ENCODE measurements at places on chromosomes 1 and 21.

GRCh38 chr1:195899762-195900352, 708.4 kb downstream of the KCNT2 start:
- no peak for DNase-seq

DNA sequence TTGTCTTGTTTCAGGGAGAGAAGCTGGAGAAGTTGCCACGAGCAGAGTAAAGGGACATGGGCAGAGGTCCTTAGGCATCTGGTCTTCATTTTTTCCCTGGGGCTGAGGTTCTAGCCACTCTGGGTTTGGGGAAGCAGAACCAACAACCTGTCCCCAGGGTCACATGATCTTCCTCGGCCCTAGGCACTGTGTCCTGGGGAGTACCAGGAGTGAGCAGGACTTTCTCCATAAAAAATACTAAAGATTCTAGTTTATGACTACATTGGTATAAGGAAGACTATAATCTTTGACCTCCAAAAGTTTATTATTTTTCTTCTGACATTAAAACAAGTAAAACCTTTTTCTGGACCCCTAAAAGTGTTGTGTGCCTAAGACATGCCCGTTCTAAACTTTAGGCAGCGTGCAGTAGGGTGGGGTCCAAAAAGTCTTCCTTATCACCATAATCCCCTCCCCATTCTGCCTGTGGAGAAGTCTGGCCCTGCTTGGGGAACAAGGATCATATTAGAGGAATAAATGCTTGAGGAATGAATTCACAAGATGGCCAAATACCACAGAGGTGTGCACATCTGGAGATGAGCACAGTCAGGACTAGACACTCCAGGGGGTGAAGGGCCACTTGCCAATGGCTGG, 19.3 kb upstream of the IGSF3 start:
- DNase-seq, result no peak

GRCh38 chr1:16378443-16378842, 11.4 kb downstream of the SZRD1 start:
- DNase-seq, result no peak

DNA sequence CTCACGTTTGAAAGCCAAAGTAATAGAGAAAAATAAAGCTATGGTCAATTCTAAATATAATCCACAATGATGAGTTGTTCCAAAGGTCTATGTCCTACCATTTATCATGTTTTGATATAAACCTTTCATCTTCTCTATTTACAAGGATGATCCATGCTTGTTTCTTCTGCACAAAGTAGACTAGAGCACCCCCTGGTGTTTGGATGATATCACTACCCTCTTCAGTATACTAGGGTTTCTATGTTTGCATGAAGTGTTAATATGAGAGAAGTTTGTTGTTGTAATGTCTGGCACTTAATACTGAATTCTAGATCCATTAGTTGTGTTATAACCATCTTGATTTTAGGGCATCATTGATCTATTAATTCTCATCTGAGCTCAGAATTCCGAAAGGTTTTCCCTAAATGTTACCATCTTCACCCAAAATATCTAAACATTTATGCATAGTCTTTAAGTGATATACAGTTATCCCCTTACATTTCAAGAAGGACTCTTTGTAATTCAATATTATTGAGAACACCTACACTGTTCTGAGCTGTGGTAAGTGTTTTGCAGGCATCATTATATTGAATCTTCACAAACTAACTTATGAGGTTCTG, 21.1 kb downstream of the CLDN8 start:
- no peak for DNase-seq

DNA sequence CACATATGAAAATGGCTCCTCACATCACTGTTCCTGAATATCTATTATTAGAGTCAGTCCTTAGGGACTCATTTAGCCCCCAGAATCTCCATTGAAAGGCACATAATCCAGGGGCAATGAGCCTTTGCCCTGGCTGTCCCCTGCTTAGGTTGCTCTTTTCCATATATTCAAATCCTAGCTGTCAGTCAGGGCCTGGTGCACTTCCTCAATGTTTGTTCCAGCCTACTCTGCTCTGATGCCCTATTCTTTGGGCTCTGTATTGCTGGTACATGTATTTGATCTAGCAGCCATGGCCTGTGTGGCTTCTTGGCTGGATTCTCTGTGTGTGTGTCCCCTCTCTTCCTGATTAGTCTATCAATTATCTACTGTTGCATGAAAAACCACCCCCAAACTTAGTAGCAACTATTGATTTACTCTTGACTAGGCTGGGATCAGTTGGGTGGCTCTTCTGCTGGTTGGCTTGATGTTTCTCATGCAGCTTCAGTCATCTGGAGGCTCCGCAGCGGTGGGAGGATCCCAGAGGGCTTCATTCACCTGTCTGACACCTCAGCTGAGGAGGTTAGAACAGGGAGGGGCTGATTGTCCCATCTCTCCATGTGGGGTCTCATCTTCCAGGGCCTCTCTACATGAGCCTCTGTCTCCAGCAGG, 107.5 kb downstream of the DTL start:
- DNase-seq, result no peak

DNA sequence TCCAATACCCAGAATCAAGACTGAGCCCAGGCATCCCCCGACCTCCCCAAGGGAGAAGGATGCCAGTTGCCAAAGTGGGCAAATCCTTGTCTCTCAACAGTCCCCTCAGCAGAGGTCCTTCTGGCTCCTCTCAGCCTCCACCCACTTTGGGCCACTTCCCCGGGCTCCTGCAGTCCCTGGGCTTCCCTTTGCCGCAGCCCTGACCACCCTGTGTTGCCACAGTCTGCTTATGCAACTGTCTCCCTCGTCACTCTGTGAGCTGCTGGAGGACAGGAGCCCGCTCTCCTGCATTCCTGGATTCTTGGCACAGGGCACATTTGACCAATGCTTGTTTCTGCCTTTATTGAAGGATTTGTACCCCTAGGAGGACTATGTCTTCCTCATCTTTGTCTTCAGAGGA, 2.9 kb upstream of the LRP8 start:
- DNase-seq, result no peak

- DNase-seq, result no peak
Measured at GRCh38 chr1:50419907-50420677, 3.2 kb downstream of the DMRTA2 start.

- DNase-seq, result no peak
Measured at GRCh38 chr1:238404481-238404880, 513.8 kb upstream of the ZP4 start.

GRCh38 chr1:114669562-114670082, at the start of gene DENND2C:
Gene DENND2C, minus strand, starts transcription at chr1:114670049. Its CDS starts 44,065 bp downstream, at chr1:114625984.
- DNase-seq, result no peak

DNA sequence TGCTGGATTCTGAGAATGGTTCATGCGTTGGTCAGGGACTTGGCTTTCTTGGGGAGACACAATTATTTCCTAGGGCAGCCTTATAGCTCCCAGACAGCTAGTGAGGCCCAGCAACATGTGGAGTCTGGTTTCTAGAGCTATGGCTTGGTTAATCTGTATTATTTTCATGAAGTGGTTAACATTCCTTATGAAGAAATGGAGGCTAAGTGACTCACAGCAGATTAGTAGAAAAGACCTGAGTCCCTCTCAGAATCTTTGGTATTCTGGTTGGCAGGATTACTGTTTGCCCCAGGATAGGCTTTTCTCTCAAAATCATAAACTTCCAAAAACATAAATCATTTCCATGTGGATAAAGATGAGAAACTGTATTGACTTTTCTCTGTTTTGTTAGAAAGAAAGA, 42.3 kb downstream of the DUSP10 start:
- no peak for DNase-seq

DNA sequence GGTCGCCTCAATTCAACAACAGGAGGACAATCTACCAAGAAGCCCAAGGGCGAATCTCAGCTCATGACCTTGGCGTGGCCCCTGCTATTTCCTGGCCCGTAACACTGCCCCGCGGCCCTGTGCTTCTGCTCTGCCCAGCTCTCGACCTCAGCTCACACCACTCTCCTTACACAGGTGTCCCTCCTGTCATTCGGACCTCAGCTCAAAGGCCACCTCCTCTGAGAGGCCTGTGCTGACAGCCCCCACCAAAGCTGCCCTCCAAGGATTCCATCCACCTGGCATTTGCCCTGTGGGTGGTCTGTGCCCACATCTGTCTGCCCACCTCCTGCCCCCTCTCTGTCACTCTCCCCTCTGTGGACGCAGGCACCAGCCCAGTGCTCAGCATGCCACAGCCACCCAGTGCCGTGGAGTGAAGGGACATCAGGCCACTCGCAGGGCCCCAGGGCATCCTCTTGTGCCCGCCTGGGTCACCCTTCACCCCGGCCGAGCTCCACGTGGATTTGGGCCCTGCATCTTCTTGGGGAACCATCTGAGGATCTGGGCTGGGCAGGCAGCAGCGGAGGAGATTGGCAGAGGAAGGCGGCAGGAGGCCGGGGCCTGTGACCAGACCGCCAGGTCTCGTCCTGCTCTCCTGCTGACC, 70.3 kb downstream of the DHRS3 start:
- DNase-seq, result no peak

GRCh38 chr21:34840693-34841092, 171.9 kb downstream of the CLIC6 start:
- no peak for DNase-seq

GRCh38 chr1:100423832-100424337, 71.6 kb downstream of the CDC14A start:
- no peak for DNase-seq

DNA sequence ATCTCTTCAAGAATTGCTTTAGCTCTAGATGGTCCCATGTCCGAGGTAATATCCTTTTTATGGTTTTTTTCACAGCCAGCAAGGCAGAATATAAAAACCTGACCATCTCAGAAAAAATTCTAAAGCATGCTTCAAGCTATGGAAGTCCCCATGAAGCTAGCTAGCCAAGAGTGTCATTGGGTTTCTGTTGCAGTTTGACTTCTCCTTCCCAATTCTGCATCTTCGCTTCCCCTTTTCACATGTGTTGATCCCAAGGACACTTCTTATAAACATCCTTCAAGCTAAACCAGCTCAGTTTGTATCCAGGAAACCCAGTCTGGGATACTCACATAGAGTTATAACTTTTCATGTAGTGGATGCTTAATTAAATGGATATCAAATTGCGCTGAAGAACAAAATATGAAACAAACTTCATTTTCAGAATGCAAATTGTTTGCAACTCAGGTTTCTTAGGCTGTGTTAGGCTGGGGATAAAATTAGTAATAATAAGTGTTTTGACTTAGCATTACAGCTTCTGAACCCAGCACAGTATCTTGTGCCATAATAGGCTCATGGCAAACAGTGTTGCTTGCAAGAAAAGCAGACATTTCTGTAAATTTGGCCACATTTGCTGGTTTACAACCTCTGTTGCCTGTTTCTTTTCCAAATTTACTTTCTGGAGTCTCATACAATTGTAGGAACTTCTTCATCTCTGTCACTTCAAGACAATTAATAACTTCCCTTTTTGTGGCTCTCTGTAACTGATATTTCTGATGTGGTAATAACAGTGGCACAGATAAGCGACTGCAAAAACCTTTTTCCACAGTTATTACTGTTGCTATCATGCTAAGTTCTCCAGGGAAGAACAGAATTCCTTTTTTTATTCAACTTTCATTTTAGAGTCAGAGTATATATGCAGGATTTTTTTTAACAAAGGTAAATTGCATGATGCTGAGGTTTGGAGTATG, 53.2 kb downstream of the NCAM2 start:
- DNase-seq, result no peak
